ENCODE measurements at places on chromosomes 13 and 19.
A peak's percentile ranks its signal among the peaks of the same experiment; 100 is the strongest.

DNA sequence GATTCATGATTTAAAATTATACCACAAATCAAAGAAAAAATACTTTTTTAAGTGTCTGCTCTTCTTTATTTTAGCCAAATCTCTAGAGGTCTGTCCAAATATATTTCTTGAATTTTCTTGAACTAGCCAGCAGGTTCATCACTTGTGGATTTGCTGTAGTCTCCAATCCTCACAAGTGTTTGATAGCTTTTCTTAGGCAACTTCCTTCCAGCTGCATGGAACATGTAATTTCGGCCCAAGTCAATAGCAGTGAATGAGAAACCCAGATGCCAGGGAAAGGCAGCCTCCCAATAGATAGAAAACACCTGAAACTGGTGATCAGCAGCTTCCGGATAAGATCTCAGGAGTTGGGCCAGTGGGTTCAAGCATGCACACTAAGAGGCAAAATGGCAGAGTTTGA, 15.6 kb upstream of the RNASEH2B start:
- no peak for DNase-seq

- no peak for DNase-seq
Observed at GRCh38 chr13:40217675-40218074, 448.8 kb downstream of the FOXO1 start.

DNA sequence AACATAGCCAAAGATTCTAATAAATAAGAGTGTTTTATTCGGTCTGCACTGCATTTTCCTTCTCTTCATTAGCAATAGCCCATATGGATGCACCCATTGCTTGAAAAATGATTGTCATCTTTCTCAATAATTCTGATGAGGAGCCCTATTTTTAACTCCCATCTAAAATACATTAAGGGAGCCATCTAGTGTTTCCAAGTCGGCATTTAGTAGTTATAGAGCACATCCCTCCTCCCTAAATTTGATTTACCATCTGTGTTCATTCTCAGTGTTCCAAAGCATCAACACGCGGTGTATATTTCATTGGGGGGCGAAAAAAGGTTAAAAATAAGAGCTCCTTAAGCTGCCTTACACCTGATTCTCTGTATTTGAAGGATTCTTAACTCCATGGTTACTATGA, 119.2 kb upstream of the IPO5 start:
- DNase-seq = no peak

- DNase-seq = no peak
Observed at GRCh38 chr19:8307400-8307964, 676 bp downstream of the CD320 start.

- no peak for DNase-seq
Observed at GRCh38 chr13:58906329-58907007, 1257.3 kb downstream of the DIAPH3 start.

GRCh38 chr19:3183721-3184641, 1.7 kb upstream of the NCLN start:
- no peak for DNase-seq

- no peak for DNase-seq
Observed at GRCh38 chr19:33628921-33629825, 7.4 kb downstream of the CHST8 start.

DNA sequence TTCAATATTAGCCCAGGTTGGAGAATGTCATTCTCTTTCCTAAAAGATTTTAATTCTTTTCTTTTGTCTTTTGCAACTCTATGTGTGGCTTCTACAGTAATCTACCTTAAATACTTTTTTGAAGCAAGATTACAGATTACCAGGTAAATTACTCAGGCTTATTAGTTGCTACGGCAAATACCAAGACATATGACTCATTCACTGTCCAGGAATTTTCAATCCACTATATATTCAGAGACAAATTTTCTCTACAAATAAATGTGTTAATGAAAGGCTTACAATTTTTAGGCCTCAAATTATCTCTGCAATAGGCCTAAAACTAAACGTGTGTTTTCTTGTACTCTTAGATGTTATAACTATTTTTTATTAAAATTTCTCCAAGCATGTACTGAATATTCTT, 631.3 kb downstream of the DIAPH3 start:
- no peak for DNase-seq

GRCh38 chr19:32809754-32810153, 59.8 kb downstream of the SLC7A9 start:
- no peak for DNase-seq

- no peak for DNase-seq
Observed at GRCh38 chr13:99572921-99573320, 71.6 kb downstream of the TM9SF2 start.

GRCh38 chr13:105030851-105031250, 1504.6 kb downstream of the EFNB2 start:
- no peak for DNase-seq

GRCh38 chr19:4976401-4977298, 7.7 kb downstream of the KDM4B start:
- peak; percentile 30 for DNase-seq

GRCh38 chr13:87777387-87777786, 106.2 kb downstream of the SLITRK5 start:
- no peak for DNase-seq

- no peak for DNase-seq
Observed at GRCh38 chr19:32018014-32018413, 327.4 kb upstream of the ZNF507 start.

DNA sequence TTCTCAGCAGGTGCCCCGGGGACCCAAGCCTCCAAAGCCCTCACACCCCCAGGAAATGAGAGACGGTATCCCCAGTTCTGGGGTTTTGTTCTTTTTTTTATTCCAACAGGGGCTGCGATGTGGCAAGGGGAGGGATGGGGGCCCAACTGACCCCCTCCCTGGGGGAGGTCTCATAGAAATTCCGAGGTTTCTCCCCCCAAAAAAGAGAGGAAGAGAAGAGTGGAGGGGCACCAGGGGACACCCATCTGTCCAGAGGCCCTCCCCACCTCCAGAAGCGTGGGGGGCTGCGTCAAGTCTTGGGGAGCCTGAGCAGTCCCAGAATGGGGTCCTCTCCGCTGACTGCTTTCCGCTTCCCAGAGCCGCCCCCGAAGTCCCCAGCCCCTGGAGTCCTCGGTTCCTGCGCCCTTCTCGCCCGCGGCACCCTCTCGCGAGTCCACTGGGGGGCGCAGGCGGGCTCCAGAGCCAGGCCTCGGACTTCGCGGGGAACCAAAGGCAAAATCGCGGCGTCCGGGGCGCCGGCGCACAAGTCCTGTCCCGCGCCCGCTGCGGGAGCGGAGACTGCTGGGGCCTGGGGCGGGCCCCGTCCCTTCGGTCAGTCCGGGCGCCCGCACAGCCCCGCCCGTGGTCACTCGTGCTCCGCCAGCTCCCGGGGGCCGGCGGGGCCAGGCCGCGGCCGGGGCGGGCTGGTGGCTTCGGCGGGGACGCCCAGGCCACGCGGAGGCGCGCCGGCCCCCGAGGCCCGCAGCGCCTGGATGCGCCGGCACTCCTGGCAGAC, 4.4 kb upstream of the ATP1A3 start:
- DNase-seq = no peak

- DNase-seq = no peak
Observed at GRCh38 chr19:14410091-14411051, 8.8 kb downstream of the DDX39A start.

GRCh38 chr19:27654266-27654990, 1558.5 kb downstream of the UQCRFS1 start:
- no peak for DNase-seq

GRCh38 chr13:22024381-22024994, 353.6 kb downstream of the FGF9 start:
- DNase-seq = no peak

DNA sequence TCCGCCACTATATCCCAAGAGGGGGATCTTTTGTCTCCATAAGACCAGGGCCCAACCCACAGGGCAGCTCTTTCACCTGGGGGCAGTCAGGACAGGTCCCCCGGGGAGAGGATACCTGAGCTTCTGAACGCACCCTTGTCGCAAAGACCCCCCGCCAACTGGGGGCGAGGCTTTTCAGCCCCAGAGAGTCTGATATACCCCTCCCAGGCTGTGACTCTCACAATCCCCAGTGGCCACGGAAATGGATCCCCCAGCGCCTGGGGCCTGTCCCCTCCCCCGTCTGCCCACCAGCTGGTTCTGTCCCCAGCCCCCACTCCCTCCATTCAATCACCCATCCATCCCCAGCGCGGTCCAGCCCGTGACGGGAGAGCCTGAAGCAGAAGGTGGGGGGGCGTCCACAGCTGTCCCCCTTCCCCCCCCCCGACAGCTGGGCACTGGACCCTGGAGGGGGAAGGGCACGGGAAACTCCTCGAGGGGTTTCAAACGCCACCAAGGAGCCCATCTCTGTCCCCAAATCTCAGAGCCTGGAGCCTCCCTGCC, 823 bp downstream of the DOCK6 start:
- DNase-seq = no peak

DNA sequence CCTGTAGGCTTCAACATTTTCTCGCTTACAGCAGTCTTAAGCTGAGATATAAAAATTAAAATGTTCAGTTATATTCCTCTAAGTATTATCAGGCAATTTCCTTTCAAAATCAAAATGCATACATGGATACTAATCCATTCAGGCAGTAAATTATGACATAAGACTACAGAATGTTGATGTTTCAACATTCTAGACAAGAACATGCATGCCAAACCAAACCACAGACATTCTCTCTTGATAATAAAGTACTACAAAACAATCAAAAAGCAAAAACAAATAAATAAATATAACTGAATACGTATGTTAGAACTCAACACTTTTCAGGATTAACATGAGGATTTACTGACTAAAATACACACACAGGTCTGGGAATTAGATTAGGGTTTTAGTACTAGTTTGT, 7.7 kb downstream of the DIS3 start:
- no peak for DNase-seq

- DNase-seq = no peak
Observed at GRCh38 chr13:32073180-32073864, 41.7 kb downstream of the FRY start.

GRCh38 chr13:85436029-85436428, 363.2 kb downstream of the SLITRK6 start:
- DNase-seq = no peak

All from hypothalamus (tissue), 51 donors.